ENCODE measurements at places on chromosomes 4 and X.

- DNase-seq, result no peak
These were observed 123.5 kb upstream of the LEF1 start for GRCh38 chr4:108292229-108292628.

DNA sequence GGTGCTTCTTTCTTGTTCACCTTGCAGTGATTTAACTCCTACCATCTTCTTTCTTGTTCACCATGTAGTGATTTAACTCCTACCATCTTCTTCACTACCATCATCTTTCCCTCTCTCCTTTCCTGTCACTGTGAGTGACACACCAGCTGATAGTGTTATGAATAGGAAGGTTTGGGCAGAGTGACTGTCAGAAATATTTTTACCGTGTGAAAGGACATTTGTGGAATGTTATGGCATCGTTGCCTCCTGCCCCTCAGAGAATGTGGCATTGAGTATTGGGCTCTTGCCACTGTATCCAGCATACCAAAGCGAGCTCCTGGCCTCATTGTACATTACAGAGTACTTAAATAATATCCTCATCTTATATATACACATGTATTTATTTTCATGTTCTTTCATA is 90.8 kb upstream of the AMOT start:
- DNase-seq, result no peak

GRCh38 chr4:156945532-156945931 is 26.1 kb downstream of the PDGFC start:
- no peak for DNase-seq

GRCh38 chr4:84800256-84800655 is 166.2 kb downstream of the WDFY3 start:
- DNase-seq, result no peak

- no peak for DNase-seq
These were observed 94.2 kb upstream of the DIAPH2 start for GRCh38 chrX:96590403-96590802.

GRCh38 chr4:177632481-177632880 is 190.2 kb upstream of the AGA start:
- no peak for DNase-seq

DNA sequence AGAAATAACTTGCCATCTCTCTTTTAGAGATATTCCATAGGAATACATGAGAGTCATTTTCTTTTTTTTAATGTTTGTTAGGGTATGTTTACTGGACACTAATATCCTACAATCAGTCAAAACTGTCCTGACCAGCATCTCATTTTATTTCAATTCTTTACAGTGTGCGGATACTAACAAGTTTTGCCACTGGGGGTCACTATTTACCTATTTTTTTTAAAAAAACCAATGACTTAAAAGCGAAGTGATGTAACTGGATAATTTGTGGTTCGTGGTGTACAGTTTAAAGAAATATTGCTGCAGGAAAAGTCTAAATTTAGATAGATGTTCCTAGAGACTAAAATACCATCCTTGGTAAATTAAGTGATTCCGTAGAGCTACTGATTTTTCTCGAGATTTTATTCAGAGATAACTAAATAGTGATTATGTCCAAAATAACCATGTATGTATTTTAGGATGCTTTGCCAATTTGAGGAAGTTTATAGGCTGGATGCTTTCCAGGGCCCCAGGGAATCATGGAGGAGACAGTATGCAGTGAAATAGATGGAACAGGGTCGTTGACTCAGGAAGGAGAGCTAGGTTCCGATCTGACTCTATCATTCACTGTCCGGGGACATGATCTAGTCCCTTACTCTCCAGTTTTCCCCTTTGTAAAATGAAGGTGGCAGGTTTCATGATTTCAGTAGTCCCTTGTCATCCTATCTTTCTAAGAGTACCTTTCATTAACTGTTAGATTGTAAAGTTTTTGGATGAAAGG is 34.0 kb upstream of the GNPDA2 start:
- DNase-seq, result peak; percentile 52

GRCh38 chr4:108426493-108426892 is 193.9 kb upstream of the RPL34 start:
- no peak for DNase-seq

Measured in AML-193 (cell line).